Ovary (tissue), 10 donors: ENCODE measurements at places on chromosomes 7 and 10. TPM values are rescaled to one million over a fixed set of nuclear protein-coding genes. Genes with fewer than 3 reads are reported as not detected.

DNA sequence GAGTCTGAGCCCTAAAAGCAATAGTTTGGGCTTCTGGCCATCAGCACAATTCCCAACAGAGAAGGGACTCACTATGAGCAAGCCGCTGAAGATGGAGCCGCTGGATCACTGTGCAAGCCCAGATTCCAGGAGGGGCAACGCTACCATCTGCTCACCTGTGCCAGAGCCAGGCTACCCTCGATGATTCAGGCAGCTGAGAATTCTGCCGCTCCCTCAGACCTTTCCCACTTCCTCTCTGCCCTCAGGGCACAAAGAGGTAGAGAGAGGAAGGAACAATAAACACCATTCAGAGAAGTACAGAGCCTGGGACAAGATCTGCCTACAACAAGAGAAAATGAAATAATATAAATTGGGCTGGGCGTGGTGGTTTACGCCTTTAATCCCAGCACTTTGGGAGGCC is 98.1 kb downstream of the MYOF start:
- H3K27me3 ChIP-seq, result no peaks in the 10 kb centered on the region
- H3K27ac ChIP-seq, result no peak overlapping the region
- no peak for DNase-seq
- no peaks in the 10 kb centered on the region for H3K36me3 ChIP-seq

GRCh38 chr10:23031318-23031717 is 64.1 kb upstream of the MSRB2 start:
- H3K4me3 ChIP-seq, result no peak overlapping the region
- no peaks in the 10 kb centered on the region for H3K4me1 ChIP-seq
- no peak for DNase-seq

GRCh38 chr7:80140388-80140787 is 5.8 kb downstream of the GNAI1 start:
- H3K27me3 ChIP-seq, result no peaks in the 10 kb centered on the region
- no peak for DNase-seq
- no peak overlapping the region for H3K27ac ChIP-seq
- peaks cover 1% of the 10 kb centered on the region for H3K4me1 ChIP-seq
- no peak overlapping the region for H3K4me3 ChIP-seq
- no peaks in the 10 kb centered on the region for H3K36me3 ChIP-seq

DNA sequence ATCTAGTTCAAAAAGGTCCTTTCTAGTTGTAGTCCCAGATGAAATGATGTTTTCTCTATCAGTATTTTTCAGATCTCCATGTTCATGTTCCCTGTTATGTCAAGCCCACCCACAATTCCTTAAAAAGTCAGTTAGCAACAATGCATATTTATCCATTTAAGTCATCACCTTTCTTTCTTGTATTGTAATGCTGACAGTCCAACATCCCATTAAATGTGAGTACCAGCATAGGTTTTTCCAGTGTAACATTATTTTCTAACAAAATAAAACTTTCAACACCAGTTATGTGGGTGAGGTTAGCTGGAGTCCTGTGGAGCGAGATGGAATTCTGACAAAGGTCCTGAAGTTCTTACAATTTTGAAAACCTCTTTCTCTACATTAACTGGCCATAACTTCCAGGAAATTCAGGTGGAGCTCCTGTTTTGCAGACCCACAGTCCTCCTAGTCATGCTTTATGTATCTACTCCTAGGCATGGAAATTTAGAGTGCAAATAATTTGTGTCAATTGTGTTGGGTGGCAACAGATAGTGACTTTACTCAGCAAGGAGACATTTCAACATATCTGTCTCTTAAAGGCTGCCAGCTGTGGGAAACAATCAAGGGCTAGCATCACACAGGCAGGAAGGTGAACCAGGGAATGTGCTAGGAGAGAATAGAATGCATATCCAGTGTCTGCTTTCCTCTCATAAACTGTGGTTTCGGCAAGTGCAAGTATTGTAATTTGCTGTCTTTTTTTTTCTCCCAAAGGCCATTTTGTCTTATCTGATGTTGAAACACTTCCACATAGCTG is 162.6 kb downstream of the MTERF1 start:
- no peak overlapping the region for H3K4me3 ChIP-seq
- H3K4me1 ChIP-seq, result no peaks in the 10 kb centered on the region
- H3K27ac ChIP-seq, result no peak overlapping the region

GRCh38 chr10:17851611-17852010 is 42.5 kb downstream of the MRC1 start:
- no peak overlapping the region for H3K4me3 ChIP-seq
- no peak for DNase-seq
- H3K4me1 ChIP-seq, result no peaks in the 10 kb centered on the region
- H3K27me3 ChIP-seq, result no peaks in the 10 kb centered on the region
- no peaks in the 10 kb centered on the region for H3K36me3 ChIP-seq

GRCh38 chr7:35524112-35524804 is 170.7 kb downstream of the HERPUD2 start:
- H3K36me3 ChIP-seq, result no peaks in the 10 kb centered on the region
- no peak overlapping the region for H3K4me3 ChIP-seq
- H3K4me1 ChIP-seq, result no peaks in the 10 kb centered on the region
- H3K27ac ChIP-seq, result no peak overlapping the region
- no peaks in the 10 kb centered on the region for H3K27me3 ChIP-seq

DNA sequence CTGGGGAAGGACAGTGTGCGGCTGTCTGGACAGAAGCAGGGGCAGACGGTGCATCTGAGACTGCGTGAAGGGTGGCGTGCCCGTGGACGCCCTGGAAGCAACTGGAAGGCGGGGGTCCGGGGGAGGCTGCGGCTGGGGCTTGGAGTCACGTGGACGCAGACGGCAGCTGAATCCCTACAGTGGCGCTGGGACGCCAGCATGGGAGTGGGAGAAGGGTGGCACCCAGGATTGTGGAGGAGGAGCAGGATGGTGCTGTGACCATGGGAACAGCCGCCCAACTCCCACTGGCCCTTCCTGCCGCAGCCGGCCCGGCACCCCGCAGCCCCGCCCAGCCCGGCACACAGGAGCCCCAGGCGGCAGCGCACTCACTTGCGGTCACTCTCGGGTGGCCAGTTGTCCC is 9.7 kb downstream of the INTS1 start:
- no peak for DNase-seq
- no peaks in the 10 kb centered on the region for H3K27me3 ChIP-seq
- no peak overlapping the region for H3K27ac ChIP-seq
- no peaks in the 10 kb centered on the region for H3K36me3 ChIP-seq
- no peaks in the 10 kb centered on the region for H3K4me1 ChIP-seq
- no peak overlapping the region for H3K4me3 ChIP-seq

- no peak overlapping the region for H3K4me3 ChIP-seq
- H3K36me3 ChIP-seq, result no peaks in the 10 kb centered on the region
- DNase-seq, result no peak
- no peaks in the 10 kb centered on the region for H3K27me3 ChIP-seq
Measured at GRCh38 chr10:114732931-114733330, 74.9 kb upstream of the ABLIM1 start.

DNA sequence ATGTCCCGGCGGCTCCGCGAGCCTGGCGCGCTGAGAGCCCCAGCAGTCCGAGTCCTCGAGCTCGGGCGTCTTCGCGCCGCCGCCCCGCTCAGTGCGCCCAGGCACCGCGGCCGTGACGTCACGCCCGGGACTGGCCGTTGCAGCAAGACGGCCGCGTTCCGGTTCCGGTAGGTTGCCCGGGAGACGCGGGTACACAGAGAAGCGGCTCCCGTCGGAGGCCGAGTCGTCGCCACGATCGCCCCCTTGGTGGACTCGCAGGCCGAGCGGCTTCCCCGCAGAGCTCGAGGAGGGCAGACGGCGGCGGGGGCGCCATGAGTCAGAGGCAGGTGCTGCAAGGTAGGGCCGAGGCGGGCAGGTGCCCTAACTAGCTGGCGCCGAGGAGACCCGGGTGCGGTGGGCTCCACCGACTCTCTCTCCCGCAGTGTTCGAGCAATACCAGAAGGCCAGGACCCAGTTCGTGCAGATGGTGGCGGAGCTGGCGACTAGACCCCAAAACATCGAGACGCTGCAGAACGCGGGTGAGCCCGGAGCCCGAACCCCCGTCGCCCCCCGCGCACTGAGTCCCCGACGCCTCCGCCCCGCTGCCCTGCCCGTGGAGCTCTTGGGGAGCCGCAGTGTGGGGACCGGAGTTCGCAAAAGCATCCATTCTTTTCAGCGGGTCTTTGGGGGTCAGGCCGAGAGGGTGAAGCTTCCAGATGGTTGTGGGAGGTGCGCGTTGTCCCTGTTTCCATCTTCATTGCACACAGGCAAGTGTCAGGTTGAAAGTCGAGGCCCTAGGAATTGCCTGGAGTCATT is at the start of gene SPAG6:
SPAG6 (plus strand) TSS at position 196 of the 795 bp plus-strand sequence; CDS start at position 312, 116 bp downstream.
- H3K4me1 ChIP-seq, result no peaks in the 10 kb centered on the region
- H3K36me3 ChIP-seq, result no peaks in the 10 kb centered on the region
- peak within 1 kb of the TSS; percentile 4 for H3K4me3 ChIP-seq
- H3K27ac ChIP-seq, result no peak within 1 kb of the TSS
- no peaks in the 10 kb centered on the region for H3K27me3 ChIP-seq
- DNase-seq, result peak; percentile 23

Gene GPC2
- 2.9 TPM for polyA plus RNA-seq

DNA sequence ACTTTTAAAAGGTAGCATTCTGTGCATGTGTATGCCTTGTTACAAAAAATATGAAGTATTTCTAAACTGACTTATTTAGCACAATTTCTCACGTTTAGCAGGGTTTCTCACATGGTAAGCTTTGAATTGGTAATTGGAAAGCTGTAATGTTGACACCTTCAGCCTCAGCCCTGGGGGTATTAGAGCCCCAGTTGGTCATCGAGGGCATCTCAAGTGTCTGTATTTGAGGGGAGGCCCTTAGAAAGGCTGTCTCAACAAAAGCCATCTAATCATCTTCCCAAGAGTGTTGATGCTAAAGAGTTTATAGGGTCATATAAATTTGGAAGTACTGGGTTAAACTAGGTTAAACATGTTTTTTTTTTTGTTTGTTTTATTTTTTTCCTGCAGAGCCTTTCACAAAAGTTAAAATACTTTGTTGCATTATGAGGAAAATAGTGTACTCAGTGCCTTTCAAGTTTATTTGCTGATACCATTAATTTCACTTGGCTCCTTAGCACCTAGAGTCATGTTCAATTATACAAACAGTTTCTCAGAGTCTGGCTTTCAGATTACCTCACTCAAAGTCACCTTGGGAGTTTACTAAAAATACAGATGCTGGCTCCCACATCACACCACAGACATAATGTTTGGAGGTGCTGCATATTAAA is 134.0 kb downstream of the CD36 start:
- no peak overlapping the region for H3K27ac ChIP-seq
- H3K36me3 ChIP-seq, result no peaks in the 10 kb centered on the region
- no peaks in the 10 kb centered on the region for H3K4me1 ChIP-seq
- no peak for DNase-seq
- no peaks in the 10 kb centered on the region for H3K27me3 ChIP-seq

Gene MEPCE
- 30.0 TPM for polyA plus RNA-seq

- DNase-seq, result no peak
- H3K27ac ChIP-seq, result no peak overlapping the region
- no peaks in the 10 kb centered on the region for H3K27me3 ChIP-seq
- no peak overlapping the region for H3K4me3 ChIP-seq
- no peaks in the 10 kb centered on the region for H3K4me1 ChIP-seq
Measured at GRCh38 chr7:90994601-90995000, 269.6 kb upstream of the FZD1 start.

- no peak overlapping the region for H3K4me3 ChIP-seq
- H3K36me3 ChIP-seq, result no peaks in the 10 kb centered on the region
- no peaks in the 10 kb centered on the region for H3K27me3 ChIP-seq
- peak; percentile 43 for DNase-seq
Measured at GRCh38 chr10:124700293-124701037, 43.7 kb downstream of the FAM53B start.

Gene EN2
- polyA plus RNA-seq, result 0.35 TPM

GRCh38 chr7:151575410-151575809 is 55.7 kb upstream of the RHEB start:
- DNase-seq, result no peak
- H3K27me3 ChIP-seq, result no peaks in the 10 kb centered on the region

- no peak for DNase-seq
- peaks cover 16% of the 10 kb centered on the region for H3K4me1 ChIP-seq
- no peak overlapping the region for H3K4me3 ChIP-seq
- no peak overlapping the region for H3K27ac ChIP-seq
- H3K36me3 ChIP-seq, result no peaks in the 10 kb centered on the region
- no peaks in the 10 kb centered on the region for H3K27me3 ChIP-seq
Measured at GRCh38 chr7:90625051-90625450, 28.9 kb downstream of the CDK14 start.

GRCh38 chr10:2873769-2874168 is 193.6 kb upstream of the PFKP start:
- no peak overlapping the region for H3K27ac ChIP-seq
- H3K36me3 ChIP-seq, result no peaks in the 10 kb centered on the region

Gene TRIL
- polyA plus RNA-seq, result 7.4 TPM

Gene SVIL
- 52.9 TPM for polyA plus RNA-seq

GRCh38 chr7:139431010-139431409 is 52.5 kb downstream of the KLRG2 start:
- H3K27me3 ChIP-seq, result no peaks in the 10 kb centered on the region
- H3K36me3 ChIP-seq, result no peaks in the 10 kb centered on the region
- DNase-seq, result no peak
- H3K4me3 ChIP-seq, result no peak overlapping the region
- H3K4me1 ChIP-seq, result peaks cover 4% of the 10 kb centered on the region

- no peak for DNase-seq
- no peaks in the 10 kb centered on the region for H3K4me1 ChIP-seq
- H3K4me3 ChIP-seq, result no peak overlapping the region
- H3K27me3 ChIP-seq, result no peaks in the 10 kb centered on the region
- H3K27ac ChIP-seq, result no peak overlapping the region
Measured at GRCh38 chr7:47093320-47094234, 488.3 kb downstream of the TNS3 start.

Gene CCDC172
- not detected for polyA plus RNA-seq

DNA sequence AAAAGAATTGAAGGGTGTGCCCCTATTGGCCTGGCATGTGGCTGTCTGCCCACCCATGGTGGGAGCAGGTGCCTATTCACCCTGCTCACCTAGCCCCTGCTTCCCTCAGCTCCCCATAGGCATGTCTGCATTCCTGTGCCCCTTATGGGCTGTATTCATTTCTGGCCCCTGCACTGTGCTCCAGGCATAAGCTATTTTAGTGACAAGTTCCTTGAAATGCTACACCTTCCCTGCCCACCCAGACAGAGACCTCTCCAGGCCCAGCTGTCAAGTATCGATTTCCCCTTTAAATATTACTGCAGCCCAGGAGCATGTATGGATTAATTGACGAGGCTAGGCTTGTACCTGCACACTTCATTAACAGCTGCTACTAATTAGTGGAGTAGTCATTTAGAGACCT is 235.4 kb downstream of the RPS24 start:
- H3K27me3 ChIP-seq, result no peaks in the 10 kb centered on the region
- no peaks in the 10 kb centered on the region for H3K36me3 ChIP-seq
- DNase-seq, result no peak
- no peaks in the 10 kb centered on the region for H3K4me1 ChIP-seq
- H3K4me3 ChIP-seq, result no peak overlapping the region
- no peak overlapping the region for H3K27ac ChIP-seq
